ENCODE measurements at places on chromosomes 16 and 17.
A peak's percentile ranks its signal among the peaks of the same experiment; 100 is the strongest.

- DNase-seq: no peak
These were observed 9.9 kb upstream of the GUCY2D start for GRCh38 chr17:7992516-7992915.

DNA sequence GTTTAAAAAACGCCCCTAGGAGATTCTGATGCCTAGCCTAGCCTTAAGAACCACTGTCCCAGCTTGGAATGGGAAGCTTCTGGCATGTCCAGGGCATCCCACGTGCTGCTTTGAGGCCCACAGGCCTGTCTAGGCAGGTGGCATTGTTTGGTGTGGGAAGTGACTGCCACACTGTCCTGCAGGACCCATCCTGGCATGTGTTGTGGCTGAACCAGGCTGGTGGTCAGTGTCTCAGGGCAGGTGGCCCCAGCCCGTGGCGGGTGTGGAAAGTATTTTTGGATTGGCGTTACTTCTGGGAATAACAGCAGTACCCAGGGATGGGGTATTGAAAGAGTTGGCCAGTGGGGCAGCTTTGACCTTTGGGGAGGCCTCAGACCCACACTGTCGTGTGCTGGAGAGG lies 27.9 kb downstream of the PGS1 start:
- no peak for DNase-seq

GRCh38 chr17:65656390-65657250 lies 95.2 kb upstream of the AXIN2 start:
- DNase-seq: no peak

- DNase-seq: no peak
These were observed 6.3 kb downstream of the PDF start for GRCh38 chr16:69324013-69324531.

DNA sequence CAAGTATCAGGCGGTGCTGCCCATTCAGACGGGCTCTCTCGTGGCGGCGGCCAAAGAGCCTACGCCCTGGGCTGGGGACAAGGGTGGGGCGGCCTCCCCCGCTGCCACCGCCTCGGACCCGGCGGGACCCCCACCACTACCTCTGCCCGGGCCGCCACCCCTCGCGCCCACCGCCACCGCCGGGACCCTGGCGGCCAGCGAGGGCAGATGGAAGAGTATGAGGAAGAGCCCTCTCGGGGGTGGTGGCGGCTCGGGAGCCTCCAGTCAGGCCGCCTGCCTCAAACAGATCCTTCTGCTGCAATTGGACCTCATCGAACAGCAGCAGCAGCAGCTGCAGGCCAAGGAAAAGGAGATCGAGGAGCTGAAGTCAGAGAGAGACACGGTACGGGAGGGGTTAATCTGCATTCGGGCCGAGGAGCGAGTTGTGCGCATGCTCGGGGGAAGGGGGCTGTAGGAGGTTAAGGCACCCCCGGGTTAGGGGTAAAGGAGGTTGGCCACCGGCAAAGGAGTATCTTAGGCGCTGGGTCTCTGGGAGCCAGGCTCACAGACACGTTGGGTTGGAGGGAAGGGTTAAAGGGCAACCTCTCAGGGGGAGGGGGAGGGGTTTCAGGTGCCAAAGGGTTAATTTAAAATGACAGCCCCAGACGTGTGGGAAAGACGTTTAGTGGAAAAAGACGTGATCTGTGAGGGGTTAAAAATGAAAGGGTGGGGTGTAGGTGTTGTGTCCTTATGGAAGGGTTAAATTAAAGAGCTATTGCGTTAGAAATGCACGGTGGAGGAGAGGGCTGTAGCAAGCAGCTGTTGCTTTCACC lies 1.4 kb downstream of the MSL1 start:
- peak; percentile 56 for DNase-seq

GRCh38 chr17:32341141-32341856 lies 674 bp downstream of the C17orf75 start:
- peak; percentile 62 for DNase-seq

DNA sequence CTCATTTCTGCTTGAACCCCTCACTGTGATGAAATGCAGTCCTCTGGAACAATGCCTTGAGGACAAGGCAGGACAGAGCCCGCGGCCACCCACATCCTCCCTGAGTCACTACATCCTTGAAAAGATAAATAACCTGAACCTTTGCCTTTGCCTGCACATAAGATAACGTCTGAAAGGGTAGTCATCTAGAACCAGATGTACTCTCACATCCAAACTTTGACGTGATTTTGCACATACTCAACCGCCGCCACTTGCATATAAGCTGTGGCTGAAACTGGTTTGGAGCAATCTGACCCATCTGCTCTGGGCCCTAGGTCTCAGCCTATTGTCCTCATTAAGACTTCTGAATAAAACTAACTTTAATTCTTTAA lies 252.1 kb downstream of the PHKB start:
- no peak for DNase-seq

GRCh38 chr17:76383546-76384221 lies 725 bp upstream of the SPHK1 start:
- DNase-seq: peak; percentile 71

DNA sequence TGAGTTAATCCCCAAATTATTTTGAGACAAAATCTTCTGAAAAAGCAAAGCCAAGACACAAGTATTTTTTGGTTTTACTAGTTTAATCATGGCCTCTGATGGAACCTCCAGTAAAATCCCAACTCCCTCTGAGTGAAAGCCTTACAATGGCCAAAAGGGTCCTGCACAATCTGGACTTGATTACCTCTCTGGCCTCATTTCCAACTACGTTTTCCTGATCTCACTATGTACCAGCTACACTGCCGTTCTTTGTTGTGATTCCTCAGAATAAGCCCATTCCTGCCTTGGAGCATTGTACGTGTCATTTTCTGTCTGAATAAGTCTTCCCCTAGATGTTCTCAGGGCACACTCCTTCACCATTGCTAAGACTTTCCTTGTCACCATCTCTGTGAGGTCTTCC lies 37.3 kb downstream of the SPOP start:
- no peak for DNase-seq

- DNase-seq: no peak
These were observed 155.2 kb upstream of the MYOCD start for GRCh38 chr17:12510535-12510934.

- DNase-seq: no peak
These were observed 5.0 kb downstream of the CHMP6 start for GRCh38 chr17:80996422-80997305.

DNA sequence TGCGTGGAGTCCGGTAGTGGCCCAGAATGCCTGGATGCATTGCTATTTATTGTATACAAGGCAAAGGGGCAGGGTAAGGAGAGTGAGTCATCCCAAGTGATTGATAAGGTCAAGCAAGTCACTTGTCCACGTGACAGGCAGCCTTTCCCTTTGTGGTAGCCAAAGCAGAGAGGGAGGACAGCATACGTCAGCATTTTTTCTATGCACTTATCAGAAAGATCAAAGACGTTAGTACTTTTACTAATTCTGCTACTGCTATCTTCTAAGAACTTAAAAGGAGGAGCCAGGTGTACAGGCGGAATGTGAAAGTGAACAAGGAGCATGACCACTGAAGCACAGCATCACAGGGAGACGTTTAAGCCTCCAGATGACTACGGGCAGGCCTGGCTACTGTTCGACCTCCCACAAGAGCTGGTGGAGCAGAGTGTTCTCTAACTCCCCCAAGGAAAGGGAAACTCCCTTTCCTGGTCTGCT lies 47.9 kb upstream of the ARL4D start:
- no peak for DNase-seq

- DNase-seq: peak; percentile 30
These were observed 28.5 kb upstream of the NACA2 start for GRCh38 chr17:61619493-61619892.

- peak; percentile 81 for DNase-seq
These were observed 7.5 kb downstream of the EPOP start for GRCh38 chr17:38667099-38667786.

- DNase-seq: no peak
These were observed 56.0 kb downstream of the TNFRSF13B start for GRCh38 chr17:16915752-16916556.

GRCh38 chr17:16353317-16354174 lies at the start of gene CENPV:
CENPV (minus strand) TSS chr17:16353469; CDS start chr17:16353436, 33 bp downstream.
- no peak for DNase-seq

- DNase-seq: peak; percentile 23
These were observed 27.3 kb upstream of the CBFA2T3 start for GRCh38 chr16:89004209-89004831.

DNA sequence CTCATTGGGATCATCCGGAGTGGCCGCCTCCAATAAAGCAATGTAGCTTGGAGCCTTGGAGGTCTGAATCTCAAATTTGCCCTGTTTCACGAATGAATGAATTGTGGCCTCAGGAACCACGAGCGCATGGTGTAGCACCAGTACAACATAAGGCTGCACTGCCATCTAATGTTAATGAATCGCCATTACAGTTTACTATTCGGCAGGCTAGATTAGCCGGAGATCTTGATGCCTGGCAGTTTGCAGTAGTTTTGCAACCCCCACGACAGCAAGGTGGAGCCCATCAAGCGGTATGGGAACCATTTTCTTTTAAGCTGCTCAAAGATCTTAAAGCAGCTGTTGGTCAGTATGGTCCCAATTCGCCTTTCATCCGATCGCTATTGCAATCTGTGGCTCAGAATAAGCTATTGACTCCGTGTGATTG lies 18.8 kb downstream of the ALOX15B start:
- peak; percentile 73 for DNase-seq

DNA sequence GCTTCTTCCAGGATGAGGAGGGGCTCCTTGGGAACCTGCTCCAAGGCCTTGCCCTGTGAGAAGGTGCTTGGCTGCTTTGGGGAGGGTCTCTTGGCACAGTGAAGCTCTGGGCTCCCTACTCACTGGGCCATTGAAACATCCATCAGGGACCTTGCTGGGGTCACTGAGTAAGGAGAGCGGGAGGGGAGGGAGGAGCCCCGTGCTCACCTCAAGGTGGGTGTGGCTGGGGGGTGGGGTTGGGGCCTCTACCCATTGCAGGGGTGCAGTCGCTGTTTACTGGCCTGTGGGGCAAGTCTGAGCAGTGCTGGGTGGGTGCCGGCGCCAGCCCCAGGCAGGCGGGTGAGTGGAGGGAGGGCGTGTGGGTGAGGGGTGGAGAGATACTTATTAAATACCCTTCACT lies 9.9 kb downstream of the TNS4 start:
- DNase-seq: no peak

- peak; percentile 46 for DNase-seq
These were observed 318.3 kb downstream of the PHKB start for GRCh38 chr16:47779201-47780016.

DNA sequence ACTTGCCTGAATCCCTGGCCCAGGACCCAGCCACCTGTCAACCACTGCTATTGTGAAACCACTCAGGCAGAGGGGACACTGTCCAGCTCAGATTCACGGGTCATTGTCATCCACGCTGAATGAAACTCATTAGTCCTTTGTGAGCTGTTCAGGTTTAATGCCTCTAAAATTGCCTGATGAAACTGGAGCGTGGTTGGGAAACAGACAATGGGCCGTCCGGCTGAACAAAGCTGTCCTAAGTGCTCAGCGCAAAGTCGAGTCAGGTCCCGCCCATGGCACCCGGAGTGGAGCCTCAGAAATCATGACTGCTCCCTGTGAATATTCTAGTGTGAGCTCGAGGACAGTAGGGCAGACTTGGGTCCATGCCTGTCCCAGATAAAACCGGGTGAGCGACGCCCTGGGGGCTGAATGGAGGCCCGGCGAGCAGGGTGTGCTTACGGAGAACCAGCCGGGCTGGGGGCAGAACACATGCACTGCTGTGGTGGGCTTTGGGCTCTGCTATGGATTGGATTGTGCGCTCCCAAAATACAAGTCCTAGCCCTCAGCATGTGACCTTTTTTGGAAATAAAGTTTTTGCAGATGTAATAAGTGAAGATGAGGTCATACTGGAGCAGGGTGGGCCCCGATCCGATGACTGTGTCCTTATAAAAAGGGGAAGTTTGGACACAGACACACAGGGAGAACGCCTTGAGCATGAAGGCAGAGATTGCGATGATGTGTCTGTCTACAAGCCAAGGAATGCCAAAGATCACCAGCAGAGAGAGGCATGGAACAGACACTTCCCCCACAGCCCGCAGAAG lies 12.9 kb upstream of the CMIP start:
- peak; percentile 76 for DNase-seq

GRCh38 chr17:6413065-6413464 lies 21.9 kb downstream of the AIPL1 start:
- peak; percentile 29 for DNase-seq

- DNase-seq: no peak
These were observed 141.6 kb downstream of the PRKCA start for GRCh38 chr17:66444031-66444430.

DNA sequence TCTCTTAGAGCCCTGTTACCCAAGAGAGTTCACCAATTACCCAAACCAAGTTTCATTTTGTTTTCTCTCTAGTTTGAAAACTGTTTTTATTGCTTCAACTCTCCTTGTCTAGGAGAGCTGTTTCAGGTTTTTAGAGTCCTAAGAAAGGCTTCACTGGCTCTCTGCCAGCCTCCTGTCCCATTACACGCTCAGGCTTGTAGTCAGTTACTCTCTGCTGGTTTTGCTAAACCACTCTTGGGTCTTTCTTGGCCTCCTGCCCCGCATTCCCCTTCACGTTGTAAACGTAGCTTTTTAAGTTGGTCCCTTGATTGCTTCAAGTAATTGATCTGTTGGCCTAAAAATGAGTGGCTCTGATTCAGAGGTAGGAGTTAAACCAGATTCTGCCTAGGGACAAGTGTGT lies 529.1 kb downstream of the MAF start:
- DNase-seq: no peak

- no peak for DNase-seq
These were observed 30.0 kb downstream of the SNN start for GRCh38 chr16:11698271-11698689.

DNA sequence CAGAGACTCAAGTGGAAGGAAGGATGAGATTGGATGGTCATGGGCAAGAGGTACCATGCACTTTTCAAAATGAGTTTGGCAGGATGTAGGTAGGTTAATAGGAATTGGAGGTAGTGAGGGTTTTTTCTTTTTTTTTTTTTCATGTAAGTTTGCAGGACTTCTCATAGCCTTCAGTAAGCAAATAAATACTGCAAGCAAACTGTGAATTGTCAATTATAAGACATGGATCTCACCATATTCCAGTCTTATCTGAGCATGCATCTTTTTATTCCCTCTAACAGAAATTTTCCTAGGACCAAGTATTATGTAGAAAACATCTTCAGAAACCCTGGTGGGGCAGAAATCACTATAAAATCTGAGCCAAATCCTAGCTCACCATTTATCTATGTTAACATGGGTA lies 584.6 kb upstream of the CDH5 start:
- DNase-seq: no peak

Measured in Kasumi-1 (cell line).